ENCODE measurements at places on chromosomes 1 and 21.

DNA sequence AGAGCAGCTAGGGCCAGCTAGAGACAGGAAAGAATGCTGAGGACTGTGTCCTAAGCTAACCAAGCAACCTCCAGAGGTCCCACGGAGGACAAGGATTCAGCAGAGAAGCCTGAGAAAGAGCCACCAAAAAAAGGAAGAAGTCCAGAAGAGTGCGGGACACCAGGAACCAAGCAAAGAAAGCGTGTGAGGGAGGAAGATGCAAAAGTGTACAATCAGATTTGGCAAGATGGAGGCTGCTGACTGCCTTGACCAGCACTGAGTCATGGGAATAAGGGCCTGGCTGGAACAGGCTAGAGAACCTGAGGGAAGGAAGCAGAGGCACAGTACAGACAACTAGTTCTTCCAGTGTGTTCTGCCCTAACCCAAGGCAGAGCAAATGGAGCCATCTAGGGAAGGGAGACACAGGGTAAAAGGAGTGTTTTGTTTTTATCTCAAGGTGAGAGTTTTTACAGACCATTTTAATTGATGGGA lies 18.5 kb downstream of the TP53BP2 start:
- DNase-seq = no peak

DNA sequence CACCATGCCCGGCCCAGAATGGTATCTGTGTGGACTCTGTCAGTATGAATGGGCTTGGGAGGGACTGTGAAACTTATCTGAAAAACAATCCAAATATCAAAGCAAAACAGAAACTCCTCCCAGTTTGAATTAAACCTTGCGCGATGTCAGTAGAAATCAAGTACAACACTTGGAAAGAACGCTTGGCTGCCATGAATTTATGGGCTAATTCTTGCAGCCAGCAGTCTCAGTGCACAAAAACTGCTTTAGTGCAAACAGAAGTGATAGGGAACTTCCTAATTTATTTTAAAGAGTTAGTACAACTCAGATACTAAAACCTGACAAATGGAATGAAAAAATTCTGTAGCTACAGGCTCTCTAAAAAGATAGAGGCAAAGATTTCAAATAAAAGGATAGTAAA lies 8.5 kb downstream of the CLCA1 start:
- no peak for DNase-seq

DNA sequence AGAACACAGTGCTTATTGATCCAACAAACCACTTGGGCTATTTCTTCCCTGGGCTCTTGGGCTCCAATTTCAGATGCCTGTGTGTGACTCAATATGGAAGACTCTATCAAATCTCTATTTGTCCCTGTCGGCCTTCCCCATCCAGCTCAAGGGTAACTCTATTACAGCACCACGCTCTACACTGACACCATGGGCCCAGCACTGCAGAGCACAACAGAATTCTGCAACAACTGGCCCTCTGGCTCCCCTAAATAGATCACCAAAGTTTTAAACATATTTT lies 51.7 kb downstream of the CAPZB start:
- DNase-seq = no peak

- DNase-seq = no peak
These were observed 16.9 kb downstream of the TINAGL1 start for GRCh38 chr1:31593136-31593665.
